ENCODE measurements at places on chromosomes 1 and 21.

- no peak for DNase-seq
These were observed 23.6 kb downstream of the RGSL1 start for GRCh38 chr1:182473556-182473955.

DNA sequence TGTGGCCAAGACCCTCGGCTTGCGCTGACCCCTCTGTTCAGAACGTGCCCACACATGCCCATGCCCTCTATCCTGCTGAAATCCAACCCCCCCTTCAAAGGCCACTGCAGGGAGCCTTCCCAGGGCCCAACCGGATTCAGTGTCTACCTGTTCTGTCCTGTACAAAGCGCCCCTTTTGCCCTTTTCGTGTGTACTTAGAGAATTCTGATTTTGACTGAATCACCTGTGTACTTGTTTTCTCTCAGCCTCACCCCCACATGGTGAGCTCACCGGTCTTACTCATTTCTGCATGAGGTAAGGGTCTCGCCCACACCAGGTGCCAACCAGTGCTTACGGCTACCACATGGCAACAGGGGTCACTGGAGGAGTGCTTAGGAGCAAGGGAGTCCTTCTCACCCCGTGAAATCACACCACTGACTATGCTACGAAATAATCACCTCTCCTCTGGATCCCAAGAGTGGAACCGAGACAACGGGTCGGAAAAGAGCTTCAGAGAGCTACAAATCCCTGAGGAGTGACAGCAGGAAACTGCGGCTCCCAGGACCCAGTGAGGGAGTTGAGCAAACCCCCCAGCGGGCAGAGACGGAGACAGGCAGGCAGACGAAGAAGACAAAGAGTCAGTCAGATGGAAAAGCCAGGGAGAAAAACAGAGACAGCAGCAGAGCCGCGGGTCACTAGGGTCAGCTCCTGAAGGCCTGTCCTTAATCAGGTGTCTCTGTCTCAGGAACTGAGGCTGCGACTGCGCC, 2.1 kb upstream of the S100A2 start:
- DNase-seq = peak; percentile 82

DNA sequence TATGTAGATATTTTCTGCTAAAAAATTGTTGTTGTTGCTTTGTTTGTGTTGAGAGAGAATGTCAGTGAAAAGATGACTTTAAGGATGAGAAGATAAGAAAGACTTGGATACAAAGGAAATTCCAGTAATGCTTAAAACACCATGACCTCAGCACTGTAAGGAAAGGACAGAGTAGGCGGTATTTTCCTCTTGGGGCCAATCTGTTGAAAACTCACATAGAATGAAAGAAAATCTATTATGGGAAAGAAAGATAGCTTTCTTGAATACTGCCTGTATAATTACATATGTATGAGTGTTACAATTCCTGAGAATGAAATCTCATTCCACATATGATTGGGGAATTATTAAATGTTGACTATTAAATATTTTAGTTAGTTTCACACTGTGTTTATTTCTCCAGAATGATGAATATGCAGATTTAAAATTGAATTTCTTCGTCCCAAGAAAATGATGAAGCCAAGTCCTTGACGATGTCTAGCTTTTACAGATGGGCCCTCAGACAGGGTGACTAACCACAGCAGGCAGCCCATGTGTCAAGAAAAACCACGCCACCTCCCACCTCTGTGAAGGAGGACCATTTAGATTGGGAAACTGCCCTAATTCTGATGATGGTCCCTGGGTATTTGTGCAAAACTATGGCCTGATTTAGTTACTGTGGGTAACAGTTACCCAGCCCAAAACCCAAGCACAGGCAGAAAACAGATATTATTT, 49.7 kb upstream of the LMO4 start:
- no peak for DNase-seq

GRCh38 chr1:172345077-172345476, 75.4 kb upstream of the C1orf105 start:
- no peak for DNase-seq

GRCh38 chr1:212858461-212859265, 588 bp downstream of the FLVCR1 start:
- DNase-seq = peak; percentile 50

GRCh38 chr1:218557731-218558130, 212.6 kb downstream of the TGFB2 start:
- DNase-seq = no peak

DNA sequence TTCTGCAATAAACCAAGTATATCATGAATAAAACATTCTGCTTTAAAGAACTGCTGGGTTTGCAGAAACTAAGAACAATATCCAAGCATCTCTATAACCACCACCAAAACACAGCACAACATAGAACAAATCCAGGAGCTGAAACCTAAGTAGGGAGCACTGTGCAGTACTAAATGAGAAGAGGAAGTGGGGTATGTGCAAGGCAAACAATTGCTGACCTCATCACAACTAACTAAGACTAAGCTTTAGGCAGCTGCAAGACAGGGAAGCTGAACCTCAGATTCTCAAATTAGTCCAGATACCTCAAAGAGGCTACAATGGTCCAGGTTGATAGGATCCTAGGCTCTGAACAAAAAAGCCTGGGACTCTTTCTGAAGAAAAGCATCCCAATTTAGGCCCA, 172.6 kb downstream of the SLC44A5 start:
- no peak for DNase-seq

DNA sequence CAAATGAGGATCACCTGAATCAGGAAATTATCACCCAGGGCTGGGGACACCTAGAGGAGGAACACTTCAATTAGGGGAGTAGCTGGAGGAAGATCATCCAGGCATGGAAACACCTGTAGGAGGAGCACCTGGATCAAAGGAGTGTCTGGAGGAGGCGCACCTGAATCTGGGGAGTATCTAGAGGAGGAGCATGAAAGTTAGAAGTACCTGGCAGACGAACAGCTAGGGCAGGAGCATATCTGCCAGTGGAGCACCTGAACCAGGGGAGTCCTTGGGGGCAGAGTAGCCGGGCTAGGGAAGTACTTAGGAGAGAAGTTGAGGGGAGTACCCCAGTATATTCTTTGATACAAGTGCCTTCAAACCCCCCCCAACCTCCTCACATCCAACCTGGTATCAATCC, 1.3 kb downstream of the C1orf210 start:
- DNase-seq = no peak

DNA sequence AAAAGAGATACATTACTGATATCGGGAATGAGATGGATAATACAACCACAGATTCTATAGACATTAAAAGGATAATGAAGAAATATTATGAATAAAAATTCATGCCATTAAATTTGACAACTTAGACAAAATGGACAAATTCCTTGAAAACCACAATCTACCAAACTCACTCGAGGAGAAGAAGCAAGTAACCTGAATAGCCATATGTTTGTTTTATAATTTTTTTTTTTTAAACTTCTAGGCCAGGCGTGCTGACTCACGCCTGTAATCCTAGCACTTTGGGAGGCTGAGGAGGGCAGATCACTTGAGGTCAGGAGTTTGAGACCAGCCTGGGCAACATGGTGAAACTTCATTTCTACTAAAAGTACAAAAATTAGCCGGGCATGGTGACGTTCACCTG, 327.9 kb downstream of the VAV3 start:
- no peak for DNase-seq

DNA sequence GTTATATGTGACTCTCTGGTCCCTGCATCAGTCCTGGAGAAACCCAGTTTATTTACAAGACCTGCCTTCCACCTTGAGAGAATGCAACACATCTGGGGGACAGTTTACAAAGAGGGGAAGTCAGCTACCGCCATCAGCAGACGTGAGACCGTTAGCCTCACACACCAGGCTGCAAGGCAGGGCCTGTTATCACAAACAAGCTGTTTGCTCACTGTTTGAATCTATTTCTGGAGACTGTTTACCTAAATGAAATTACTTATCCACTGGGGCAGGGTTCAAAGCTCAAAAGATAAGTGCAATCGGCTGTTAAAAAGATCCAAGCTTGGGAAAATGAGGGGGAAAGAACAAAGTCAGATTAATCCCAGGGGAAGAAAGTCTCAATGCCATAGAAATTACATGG, 134.4 kb downstream of the ZNF281 start:
- no peak for DNase-seq

GRCh38 chr1:172408958-172409357, 11.5 kb upstream of the C1orf105 start:
- no peak for DNase-seq

- DNase-seq = no peak
These were observed 57.8 kb downstream of the SIK1 start for GRCh38 chr21:43369124-43369523.

- no peak for DNase-seq
These were observed 23.4 kb downstream of the ARHGEF19 start for GRCh38 chr1:16189003-16189402.

DNA sequence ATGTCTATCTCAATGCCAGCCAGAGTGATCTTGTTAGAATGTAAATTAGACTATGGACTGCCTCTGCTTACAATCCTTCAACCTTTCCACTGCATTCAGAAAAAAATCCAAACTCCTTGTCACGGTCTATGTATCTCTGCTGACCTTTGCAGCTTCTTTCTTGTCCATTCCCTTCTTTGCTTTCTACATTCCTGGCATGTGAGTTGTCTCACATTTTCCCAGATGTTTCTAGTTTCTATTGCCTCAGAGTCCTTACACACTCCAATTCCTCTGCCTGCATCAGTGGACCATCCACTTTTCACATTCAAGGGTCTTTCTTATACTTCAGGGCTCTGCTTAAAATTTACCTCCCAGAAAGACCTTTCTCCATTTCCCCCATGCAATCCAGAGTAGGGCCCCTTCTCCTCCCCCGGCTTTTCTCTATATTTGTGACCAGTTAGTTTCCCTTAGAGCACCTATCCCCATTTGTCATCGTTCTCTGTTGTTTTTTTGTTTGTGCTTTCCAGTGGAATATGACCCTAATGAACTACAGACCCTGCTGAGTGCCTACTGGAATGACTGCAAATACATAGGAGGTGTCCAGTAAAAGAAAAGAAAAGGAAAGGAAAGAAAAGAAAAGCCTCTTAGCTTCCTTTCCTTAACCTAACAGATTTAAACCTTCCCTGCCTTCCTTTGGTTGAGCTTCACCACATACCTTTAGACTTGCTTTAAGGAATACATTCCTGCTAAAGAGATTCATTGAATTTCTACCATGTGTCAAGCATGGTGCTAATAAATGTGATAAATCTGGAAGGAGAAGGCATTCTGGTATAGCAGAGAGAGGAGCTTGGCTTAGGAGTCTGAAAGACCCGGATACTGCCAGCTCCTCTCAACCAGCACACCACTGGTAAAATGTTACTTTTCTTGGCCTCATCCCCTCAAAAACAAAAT, 102.0 kb downstream of the DIRAS3 start:
- DNase-seq = no peak

GRCh38 chr1:53339736-53340635, 12.1 kb upstream of the LRP8 start:
- peak; percentile 13 for DNase-seq

DNA sequence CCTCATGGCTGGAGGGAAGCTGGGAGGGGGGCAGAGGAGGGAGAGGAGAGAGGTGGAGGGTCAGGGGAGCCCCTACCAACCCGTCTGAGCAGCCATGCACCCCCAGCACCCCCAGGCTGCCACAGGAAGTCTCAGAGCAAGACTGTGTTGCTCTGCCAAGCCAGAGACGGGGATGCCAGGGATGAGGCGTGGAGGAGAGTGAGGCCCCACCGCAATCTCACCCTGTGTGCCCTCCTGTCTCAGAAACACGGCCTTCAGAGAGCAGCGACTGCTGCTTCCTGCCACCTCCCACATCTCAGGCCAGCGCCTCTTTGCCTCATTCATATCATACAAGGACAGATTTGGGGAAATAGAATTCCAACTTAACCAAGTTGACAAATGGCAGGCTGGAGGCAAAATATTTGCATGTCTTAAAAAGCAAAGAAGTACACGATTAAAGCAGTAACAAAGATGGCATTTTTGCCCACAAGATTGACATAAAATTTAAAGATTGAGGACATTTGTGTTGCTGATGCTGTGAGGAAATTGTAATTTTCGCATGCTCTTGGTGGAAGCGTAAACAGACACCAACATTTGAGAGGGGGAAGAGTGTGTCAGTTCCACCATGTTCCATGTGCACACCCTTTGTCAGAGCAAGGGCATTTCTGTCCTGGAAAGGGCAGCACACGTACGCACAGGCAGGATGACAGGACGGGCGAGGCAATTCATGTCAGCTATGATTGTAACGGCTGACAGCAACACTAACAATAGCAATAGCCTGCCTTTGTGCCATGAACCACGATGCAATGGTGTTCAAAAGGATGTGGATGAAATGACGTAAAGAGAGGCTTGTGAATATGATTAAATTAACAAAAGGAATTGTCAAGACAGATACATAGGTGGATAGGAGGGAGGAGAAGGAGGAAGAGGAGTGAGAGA, 59.0 kb upstream of the BACE2 start:
- no peak for DNase-seq

GRCh38 chr1:232193451-232193783, 436.5 kb downstream of the SIPA1L2 start:
- no peak for DNase-seq

- DNase-seq = no peak
These were observed 11.8 kb downstream of the VAMP4 start for GRCh38 chr1:171730052-171730451.

GRCh38 chr1:86375688-86376087, 20.4 kb downstream of the ODF2L start:
- no peak for DNase-seq

GRCh38 chr21:43818685-43819084, 29.3 kb downstream of the RRP1 start:
- no peak for DNase-seq

DNA sequence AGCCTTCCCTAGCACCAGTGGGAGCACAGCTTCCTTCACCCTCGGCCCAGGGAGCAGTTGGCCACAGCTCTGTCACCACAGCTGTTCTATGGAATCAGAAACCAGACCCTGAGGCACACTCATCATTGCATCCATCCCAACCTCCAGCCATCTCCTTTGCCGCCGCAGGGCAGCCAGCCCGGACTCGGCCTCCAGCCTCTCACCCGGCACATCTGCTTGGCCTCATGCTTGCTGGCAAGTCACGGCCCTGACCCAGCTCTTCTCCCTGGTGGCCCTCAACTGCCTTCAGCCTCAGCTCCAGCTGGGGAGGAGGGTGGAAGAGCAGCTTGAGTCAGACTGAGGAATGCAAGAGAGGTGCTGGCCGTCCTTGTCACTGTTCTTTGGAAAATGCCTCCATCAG, 59.8 kb downstream of the TOR1AIP2 start:
- no peak for DNase-seq

GRCh38 chr1:117633936-117634335, 28.1 kb downstream of the TENT5C start:
- peak; percentile 7 for DNase-seq

All from activated T-cell treated with anti-CD3 and anti-CD28 coated beads, Interleukin-2, amount 50 U/mL, for 48 hours (primary cell).